ENCODE measurements at places on chromosomes 6 and 20.
A peak's percentile ranks its signal among the peaks of the same experiment; 100 is the strongest.

- no peak for DNase-seq
Measured at GRCh38 chr6:53581856-53582255, 37.0 kb upstream of the GCLC start.

- no peak for DNase-seq
Measured at GRCh38 chr20:57556980-57557274, 4.0 kb upstream of the PCK1 start.

GRCh38 chr20:17300113-17300512 lies 73.3 kb downstream of the PCSK2 start:
- no peak for DNase-seq

GRCh38 chr6:22029171-22029570 lies 267.7 kb downstream of the PRL start:
- no peak for DNase-seq

DNA sequence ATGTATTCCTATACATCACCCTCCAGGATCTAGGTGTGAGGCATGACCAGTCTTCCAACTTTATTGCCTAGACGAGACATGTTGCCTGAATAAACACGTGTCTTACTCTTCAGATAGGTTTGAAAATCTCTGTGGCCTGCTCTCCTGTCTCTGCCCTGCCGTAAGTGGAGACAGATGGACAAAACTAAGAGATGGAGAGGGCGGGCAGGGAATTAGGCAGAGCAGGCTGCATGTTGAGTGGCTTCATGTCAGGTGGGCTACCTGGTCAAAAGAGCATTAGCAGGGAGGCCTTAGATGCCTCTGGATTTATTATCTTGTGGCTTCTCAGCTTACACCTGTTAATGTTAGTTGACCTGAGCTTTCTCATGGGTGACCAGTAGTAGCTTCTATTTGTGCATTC lies 59.0 kb upstream of the TULP4 start:
- DNase-seq = no peak

- no peak for DNase-seq
Measured at GRCh38 chr6:21034345-21034744, 500.1 kb downstream of the CDKAL1 start.

- no peak for DNase-seq
Measured at GRCh38 chr6:131362070-131362469, 211.0 kb upstream of the ARG1 start.

- DNase-seq = no peak
Measured at GRCh38 chr20:23634985-23635767, 2.6 kb downstream of the CST3 start.

GRCh38 chr6:2235777-2236495 lies 9.5 kb downstream of the GMDS start:
- DNase-seq = no peak

DNA sequence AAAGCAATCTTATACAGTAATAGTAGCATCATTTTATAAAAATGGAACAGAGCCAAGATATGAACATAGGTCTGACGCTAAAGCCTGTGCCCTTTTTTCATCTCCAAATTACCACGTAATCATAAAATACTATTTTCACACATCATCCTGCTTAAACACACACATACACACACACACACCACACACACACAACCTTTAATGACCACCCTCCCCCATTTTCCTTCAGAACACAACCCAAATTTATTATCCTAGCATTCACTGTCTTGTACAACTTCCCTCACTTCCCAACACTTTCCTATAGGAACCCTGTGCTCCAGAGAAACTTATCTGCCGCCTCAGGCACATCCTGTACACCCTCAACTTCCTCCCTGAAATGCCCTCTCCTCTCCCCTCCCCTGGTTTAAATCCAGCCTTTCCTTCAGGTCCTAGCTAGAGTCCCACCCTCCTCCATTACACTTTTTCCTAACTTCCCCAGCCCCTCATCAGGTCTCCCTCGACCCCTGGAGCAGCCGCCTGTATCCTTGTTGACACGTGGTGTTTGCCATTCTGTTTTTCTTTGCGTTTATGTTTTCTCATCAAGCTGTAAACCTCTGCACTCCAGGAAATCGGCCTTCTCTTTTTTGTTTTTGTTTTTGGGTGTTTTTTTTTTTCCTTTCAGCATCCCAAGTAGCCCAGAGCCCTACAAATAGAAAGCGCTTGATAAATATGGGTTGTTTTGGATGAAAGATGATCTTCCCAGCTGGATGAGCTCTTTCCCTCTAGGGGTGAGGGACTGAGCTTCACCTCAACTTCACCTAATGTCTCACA lies 968 bp upstream of the MMP24 start:
- DNase-seq = no peak

- DNase-seq = no peak
Measured at GRCh38 chr6:163301726-163302635, 112.5 kb upstream of the QKI start.

DNA sequence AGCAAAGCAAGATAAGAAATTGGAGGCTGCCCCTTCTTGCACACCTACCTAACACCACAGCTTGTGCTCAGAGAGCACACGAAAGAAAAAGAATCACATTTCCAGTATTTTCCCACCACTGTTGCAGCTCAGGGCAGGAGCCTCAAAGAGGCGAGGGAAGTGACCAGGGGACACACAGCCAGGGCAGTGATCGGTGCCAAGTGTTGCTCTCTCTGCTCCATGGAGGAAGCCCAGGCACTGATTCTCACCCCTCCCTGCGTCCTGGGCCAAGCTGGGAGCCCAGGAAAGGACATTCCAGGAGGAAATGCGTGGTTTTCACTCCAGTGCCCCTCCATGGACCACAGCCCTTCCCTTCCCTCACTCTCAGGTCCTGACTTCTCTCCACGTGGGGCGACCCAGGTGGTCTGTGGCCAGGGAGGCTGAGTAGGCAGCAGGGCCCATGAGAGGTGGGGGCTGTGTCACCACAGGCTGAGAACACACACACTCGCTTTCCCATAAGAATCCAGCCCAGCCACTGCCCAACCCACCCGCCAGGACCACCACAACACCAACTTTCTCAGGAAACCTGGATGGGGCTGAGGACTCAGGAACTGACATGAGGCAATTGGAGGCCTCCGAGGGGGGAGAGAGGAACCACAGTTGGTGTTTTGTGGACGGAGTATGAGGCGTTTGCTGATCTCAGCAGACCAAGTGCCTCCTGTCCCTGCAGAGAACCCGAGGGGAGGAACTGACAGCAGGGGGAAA lies 81.7 kb upstream of the MAFB start:
- no peak for DNase-seq

- DNase-seq = no peak
Measured at GRCh38 chr6:155955038-155955437, 499.4 kb upstream of the NOX3 start.

GRCh38 chr6:53692172-53692571 lies 26.6 kb upstream of the KLHL31 start:
- no peak for DNase-seq

DNA sequence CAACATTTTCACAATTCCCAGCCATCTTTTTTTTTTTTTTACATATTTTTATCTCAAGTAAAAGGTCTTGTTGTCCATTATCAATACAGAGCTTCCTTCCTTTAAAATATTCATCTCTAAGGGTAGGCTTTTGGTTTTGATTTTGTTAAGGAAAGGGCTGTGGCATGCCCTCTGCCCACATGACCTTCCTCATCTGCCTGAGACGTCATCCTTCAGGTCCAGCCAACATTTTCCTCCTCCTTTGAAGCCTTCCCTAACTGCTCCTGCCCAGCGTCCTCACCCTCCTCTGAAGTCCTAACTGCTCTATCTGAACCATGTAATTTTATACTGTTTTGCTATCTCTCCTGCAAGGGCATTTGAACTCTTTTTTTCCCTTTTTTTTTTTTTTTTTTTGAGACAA lies 73.9 kb upstream of the TGM3 start:
- no peak for DNase-seq

- DNase-seq = no peak
Measured at GRCh38 chr6:157229132-157229618, 94.1 kb downstream of the TMEM242 start.

DNA sequence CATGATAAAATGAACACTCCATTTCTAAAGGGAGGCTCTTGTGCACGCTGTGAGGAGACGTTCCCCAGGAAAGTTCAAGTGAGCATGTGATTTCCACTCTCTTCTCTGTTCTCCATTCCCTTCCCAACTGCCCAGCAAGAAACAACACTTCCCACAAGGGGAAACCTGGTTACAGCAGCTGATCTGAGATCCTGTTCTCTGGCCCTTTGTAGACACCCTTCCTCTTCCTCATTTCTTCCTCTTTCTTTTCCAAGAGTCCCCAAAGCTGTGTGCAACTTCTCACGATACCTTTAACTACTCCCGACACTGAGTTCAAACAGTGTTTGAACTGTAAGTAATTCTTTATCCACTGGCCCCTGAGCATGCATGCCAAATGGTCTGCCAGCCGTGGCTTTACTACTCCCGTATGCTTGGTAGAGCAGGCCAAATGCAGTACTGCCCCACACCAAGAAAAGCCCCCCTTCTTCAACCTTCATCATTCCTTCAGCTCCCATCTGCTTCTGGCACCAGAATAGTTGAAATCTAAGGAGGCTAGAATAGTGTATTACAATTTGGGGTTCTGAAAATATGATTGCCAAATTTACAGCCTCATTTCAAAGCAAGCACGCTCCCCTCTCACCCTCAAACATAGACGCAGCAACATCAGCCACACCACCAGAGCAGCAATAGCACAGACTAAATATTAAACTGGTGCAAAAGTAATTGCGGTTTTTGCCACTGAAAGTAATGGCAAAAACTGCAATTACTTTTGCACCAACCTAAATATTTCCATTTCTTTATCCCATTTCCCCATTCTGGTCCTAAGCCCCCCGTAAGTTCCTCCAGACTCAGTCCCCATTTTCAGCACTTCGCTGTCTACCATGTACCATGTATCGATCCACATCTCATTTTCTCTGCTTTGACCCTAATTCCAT lies 4.3 kb downstream of the HLA-DMB start:
- no peak for DNase-seq

DNA sequence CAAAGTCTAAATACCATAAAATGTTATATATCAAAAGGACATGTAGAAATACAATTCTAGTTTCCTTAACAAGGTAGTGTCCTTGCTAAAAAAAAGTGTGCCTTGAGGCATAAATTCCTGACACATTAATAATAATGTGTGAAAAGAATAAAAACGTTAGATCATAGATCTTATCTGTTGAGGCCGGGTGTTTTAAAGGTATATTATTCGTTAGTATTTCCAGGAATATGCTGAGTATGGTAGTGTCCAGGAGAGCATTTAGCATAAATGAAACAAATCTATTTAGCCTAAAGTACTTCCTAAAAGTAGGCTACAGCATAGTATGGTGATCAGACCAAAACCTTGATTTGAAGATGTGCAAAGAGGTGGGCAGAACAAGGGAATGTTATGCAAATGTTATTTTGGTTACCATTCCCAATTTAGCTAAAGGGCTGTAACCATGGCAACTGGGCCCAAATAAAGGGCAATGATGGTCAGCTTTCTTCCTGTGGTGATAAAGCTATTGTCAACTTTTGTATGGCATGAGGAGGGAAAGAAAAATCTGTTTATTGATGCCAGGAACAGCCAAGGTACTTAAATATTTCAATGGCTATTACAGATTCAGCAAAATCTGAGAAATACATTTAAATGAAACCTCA lies 18.9 kb downstream of the MKKS start:
- no peak for DNase-seq

- no peak for DNase-seq
Measured at GRCh38 chr6:152360034-152360433, 277.1 kb downstream of the SYNE1 start.

- DNase-seq = no peak
Measured at GRCh38 chr6:83578057-83578456, 65.7 kb downstream of the PRSS35 start.

DNA sequence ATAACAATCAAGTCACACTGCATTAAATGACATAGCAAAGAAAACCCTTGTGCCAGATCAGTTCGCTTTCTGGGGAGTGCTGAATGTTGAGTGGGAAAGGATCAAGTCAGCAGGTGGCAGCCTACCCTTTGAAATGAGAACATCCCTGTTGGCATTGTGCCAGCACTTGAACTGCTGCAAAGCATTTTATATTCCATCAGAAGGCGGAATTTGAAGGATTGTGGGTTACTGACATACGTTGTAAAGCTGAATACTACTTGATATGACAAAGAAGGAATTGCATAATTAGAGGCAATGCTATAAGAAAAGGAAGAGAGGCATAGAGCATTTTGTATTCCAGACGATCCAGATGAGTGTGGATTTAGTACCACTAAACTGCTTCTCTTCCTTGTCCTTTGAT lies 26.5 kb downstream of the BCKDHB start:
- no peak for DNase-seq

GRCh38 chr20:44115762-44116644 lies 71.0 kb downstream of the JPH2 start:
- no peak for DNase-seq

- DNase-seq = no peak
Measured at GRCh38 chr20:59253325-59253724, 47.1 kb upstream of the EDN3 start.

- no peak for DNase-seq
Measured at GRCh38 chr6:169828176-169828575, 76.8 kb downstream of the ERMARD start.

GRCh38 chr6:108735310-108736001 lies 112.8 kb upstream of the ARMC2 start:
- DNase-seq = no peak

GRCh38 chr6:91816335-91816734 lies 1229.5 kb upstream of the MAP3K7 start:
- DNase-seq = no peak

- DNase-seq = peak; percentile 60
Measured at GRCh38 chr6:13336553-13336952, 8.2 kb upstream of the TBC1D7 start.

DNA sequence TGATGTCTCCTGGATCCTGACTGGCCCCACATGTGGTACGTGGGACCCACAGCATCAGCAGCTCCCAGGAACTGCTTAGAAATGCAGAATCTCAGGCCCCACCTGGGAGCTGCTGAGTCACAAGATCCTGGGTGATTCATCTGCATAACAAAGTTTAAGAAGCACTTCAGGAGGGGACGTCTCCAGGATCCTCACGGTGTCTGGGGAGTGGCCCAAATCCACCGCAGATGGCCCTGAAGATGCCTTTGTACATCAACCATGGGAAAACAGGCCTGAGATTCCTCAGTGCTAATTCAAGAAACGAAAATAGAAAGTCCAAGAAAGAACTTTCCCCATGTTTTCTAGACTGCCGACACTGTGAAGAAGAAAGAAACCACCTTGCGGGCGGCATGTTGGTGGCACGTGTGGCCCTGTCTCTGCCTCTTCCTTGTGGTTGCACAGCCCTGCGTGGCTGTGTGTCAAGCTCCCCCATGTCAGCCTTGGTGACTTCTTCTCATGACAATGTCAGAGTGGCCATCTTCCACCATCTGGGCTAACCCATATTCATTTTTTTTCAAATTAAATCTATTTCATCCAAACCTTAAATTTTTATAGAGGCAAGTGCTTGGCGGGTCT lies 26.1 kb downstream of the RRBP1 start:
- no peak for DNase-seq

- DNase-seq = no peak
Measured at GRCh38 chr6:14944593-14944992, 301.3 kb upstream of the JARID2 start.

DNA sequence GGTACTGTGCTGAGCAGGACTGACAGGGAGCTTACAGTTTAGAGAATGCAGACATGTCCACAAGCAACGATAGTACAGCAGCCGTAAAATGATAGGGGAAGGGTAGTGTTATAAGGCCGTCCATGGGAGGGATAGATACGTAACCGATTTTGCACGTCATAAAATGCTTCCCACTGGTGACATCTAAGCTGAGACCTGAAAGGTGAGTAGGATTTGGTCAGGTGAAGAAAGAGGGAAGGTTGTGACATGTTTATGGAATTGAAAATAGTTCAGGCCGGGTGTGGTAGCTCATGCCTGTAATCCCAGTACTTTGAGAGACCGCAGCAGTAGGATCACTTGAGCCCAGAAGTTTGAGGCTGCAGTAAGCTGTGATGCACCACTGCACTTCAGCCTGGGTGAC lies 25.6 kb downstream of the SNX9 start:
- no peak for DNase-seq
